Kidney (tissue), 22 donors: ENCODE measurements at places on chromosomes 5 and 9. TPM values are rescaled to one million over a fixed set of nuclear protein-coding genes. Genes with fewer than 3 reads are reported as not detected.

GRCh38 chr9:25648116-25648515 is 30.1 kb downstream of the TUSC1 start:
- no peaks in the 10 kb centered on the region for H3K27me3 ChIP-seq
- no peak for DNase-seq
- no peak overlapping the region for H3K4me3 ChIP-seq
- H3K4me1 ChIP-seq: no peaks in the 10 kb centered on the region
- H3K36me3 ChIP-seq: no peaks in the 10 kb centered on the region

DNA sequence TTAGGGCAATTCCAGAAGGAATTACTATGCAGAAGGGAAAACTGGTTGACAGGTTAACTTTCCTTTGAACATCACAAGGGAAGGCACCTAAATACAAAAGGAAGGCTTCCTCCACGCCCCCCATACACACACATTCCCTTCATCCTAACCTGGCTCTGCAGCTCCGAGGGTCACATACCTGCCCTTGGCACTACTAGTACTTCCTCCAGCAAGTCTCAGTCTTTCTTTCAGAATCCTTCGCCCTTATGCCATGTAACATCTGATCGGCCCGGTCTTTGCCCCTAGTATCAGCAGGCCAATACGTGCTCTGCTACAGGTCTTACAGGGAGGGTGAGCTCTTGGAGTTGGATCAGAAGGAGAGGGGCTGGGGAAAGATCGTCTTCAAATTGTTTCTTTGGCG is 1.6 kb upstream of the MARCHF6 start:
- H3K27ac ChIP-seq: peak overlapping the region; percentile 37
- peak overlapping the region; percentile 90 for H3K4me3 ChIP-seq
- no peaks in the 10 kb centered on the region for H3K27me3 ChIP-seq
- no peaks in the 10 kb centered on the region for H3K36me3 ChIP-seq
- H3K4me1 ChIP-seq: peaks cover 7% of the 10 kb centered on the region

GRCh38 chr5:91384671-91385430 is 1.7 kb upstream of the ARRDC3 start:
- no peaks in the 10 kb centered on the region for H3K4me1 ChIP-seq
- H3K27ac ChIP-seq: peak overlapping the region; percentile 100
- no peaks in the 10 kb centered on the region for H3K27me3 ChIP-seq

DNA sequence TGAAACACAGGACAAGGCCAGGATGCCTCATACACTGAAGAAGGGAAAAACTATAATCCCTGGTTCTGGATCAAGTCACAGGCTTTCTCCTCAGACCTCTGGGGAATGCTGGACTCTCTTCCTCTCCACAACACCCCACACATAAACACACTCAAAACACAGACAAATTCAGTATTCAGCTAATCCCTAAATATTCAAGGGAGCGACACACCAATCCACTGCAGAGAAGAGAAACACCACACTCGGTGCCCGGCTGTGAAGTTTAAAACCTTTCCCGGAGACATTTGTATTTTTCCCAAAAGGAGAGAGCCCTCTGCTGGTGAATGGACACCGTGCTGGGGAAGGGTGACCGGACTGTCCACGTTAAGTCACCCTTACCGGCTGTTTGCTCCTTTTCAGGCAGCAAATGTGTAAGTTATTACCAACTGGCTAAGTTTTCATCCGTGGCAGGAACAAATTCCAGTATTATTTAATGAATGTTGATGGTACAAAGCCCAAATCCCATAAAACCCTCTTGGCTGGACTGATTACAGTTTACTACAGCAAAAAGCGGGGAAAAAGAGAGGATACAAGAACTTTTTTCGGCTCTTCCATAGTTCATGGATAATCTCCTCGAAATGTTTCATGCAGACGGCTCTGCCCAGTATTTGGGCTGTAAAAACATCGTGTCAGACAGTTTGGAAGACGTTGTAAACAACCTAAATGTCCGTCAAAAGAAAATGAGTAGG is 130.9 kb upstream of the SLC30A5 start:
- no peaks in the 10 kb centered on the region for H3K4me1 ChIP-seq
- H3K27me3 ChIP-seq: no peaks in the 10 kb centered on the region

GRCh38 chr9:96154081-96154480 is 147.9 kb downstream of the HSD17B3 start:
- no peak for DNase-seq
- no peaks in the 10 kb centered on the region for H3K36me3 ChIP-seq
- H3K4me1 ChIP-seq: no peaks in the 10 kb centered on the region
- no peaks in the 10 kb centered on the region for H3K27me3 ChIP-seq

GRCh38 chr5:62653864-62654575 is 75.4 kb downstream of the LRRC70 start:
- no peak overlapping the region for H3K4me3 ChIP-seq
- no peaks in the 10 kb centered on the region for H3K4me1 ChIP-seq
- no peaks in the 10 kb centered on the region for H3K36me3 ChIP-seq
- no peaks in the 10 kb centered on the region for H3K27me3 ChIP-seq
- no peak for DNase-seq

- H3K27ac ChIP-seq: no peak overlapping the region
- peak; percentile 30 for DNase-seq
- H3K4me1 ChIP-seq: no peaks in the 10 kb centered on the region
- no peaks in the 10 kb centered on the region for H3K27me3 ChIP-seq
- no peaks in the 10 kb centered on the region for H3K36me3 ChIP-seq
- no peak overlapping the region for H3K4me3 ChIP-seq
These were observed 230.3 kb upstream of the MVB12B start for GRCh38 chr9:126096340-126096739.

DNA sequence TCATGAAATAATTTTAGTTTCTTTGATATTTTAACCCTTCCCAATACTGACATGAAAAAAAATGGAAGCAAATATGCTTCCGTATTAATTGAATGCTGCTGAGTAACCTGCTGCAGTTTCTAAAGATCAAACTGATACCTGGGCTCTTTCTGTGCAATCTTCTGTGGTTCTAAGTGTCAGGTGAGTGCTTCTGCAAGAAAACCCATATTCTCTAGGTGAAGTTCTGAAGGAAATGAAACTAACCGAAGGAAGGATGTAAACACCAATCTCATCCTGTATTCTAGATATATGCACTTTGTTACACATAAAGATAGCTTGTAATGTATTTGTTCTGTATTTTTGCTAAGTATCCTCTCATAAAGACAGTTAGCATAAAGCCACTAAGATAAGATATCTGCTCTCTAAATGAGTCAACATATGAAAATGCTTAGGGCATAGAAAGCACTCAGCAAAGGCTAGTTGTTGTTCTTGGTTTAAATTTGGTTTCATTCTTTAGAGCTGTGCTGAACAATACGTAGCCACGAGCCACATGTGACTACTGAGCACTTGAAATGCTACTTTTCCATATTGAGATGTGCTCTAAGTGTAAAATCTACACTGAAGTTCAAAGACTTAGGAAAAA is 52.0 kb downstream of the ITGA2 start:
- no peak overlapping the region for H3K4me3 ChIP-seq
- no peak overlapping the region for H3K27ac ChIP-seq
- DNase-seq: no peak
- peaks cover 6% of the 10 kb centered on the region for H3K4me1 ChIP-seq
- H3K27me3 ChIP-seq: no peaks in the 10 kb centered on the region

GRCh38 chr5:121707178-121707577 is 144.5 kb upstream of the FTMT start:
- no peak for DNase-seq
- H3K4me1 ChIP-seq: no peaks in the 10 kb centered on the region
- no peak overlapping the region for H3K27ac ChIP-seq
- no peaks in the 10 kb centered on the region for H3K27me3 ChIP-seq
- no peak overlapping the region for H3K4me3 ChIP-seq

- no peak overlapping the region for H3K27ac ChIP-seq
- H3K4me1 ChIP-seq: peaks cover 10% of the 10 kb centered on the region
- no peak for DNase-seq
These were observed 8.9 kb upstream of the RXRA start for GRCh38 chr9:134317400-134317789.

- no peaks in the 10 kb centered on the region for H3K36me3 ChIP-seq
- no peak overlapping the region for H3K4me3 ChIP-seq
- no peaks in the 10 kb centered on the region for H3K4me1 ChIP-seq
- DNase-seq: no peak
These were observed 53.1 kb downstream of the SVEP1 start for GRCh38 chr9:110526426-110526825.

- H3K27me3 ChIP-seq: no peaks in the 10 kb centered on the region
- peaks cover 2% of the 10 kb centered on the region for H3K36me3 ChIP-seq
- H3K4me3 ChIP-seq: no peak overlapping the region
These were observed 289.2 kb downstream of the ARHGAP26 start for GRCh38 chr5:143059355-143059754.

DNA sequence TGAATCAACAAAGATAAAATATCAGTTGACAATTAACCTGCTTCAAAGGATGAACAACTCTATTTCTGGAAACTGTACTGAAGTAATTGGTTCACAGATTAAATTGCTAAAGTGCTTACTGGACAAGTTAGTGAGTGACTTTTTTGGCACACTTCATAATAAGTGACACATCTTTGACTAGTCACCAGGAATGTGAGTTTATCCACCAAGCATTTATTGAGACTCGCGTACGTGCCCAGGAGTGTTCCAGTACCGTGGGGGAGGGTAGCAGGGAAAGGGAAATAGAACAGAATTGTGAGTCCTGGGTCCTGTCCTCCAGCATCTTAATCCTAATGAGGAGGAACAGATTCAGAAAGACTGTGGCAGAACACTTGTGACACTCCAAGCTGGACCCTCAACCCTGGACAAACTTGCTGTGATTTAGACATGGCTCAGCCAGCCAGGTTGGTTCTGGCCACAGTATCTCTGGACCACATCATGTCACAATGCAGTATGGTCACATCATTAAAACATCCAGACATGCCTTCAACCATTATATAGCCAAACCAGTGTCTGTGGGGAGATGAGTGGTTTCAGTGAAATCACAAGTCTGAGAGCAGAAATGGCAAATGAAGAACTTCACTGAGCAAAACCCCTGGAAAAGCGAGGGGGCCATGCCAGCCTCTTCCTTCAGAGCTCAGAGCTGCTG is 623.1 kb downstream of the BNC2 start:
- H3K4me3 ChIP-seq: no peak overlapping the region
- no peaks in the 10 kb centered on the region for H3K36me3 ChIP-seq
- no peak for DNase-seq
- H3K4me1 ChIP-seq: peaks cover 4% of the 10 kb centered on the region

GRCh38 chr5:8333977-8334376 is 465.0 kb downstream of the MTRR start:
- no peaks in the 10 kb centered on the region for H3K36me3 ChIP-seq
- H3K27me3 ChIP-seq: no peaks in the 10 kb centered on the region
- no peak overlapping the region for H3K4me3 ChIP-seq
- no peaks in the 10 kb centered on the region for H3K4me1 ChIP-seq
- no peak for DNase-seq

DNA sequence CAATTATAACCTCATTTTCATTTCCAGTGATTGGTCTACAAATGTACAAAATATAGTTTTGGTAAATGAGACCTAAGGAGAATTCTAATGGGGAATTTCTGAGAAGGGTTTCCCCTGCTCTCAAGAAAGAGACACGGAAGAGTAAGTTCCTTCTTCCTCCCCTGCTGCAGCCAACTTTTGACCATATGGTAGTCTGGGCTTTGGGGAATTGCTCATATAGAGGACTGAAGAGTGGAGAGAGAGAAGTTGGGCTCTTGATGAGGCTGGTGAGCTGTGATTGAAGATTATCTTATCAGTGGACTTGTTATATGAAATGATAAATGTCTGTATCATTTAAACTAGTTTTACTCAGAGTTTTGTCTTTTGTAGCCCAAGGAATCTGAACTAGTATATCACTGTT is 4.3 kb upstream of the LNPEP start:
- H3K4me1 ChIP-seq: peaks cover 11% of the 10 kb centered on the region
- no peaks in the 10 kb centered on the region for H3K27me3 ChIP-seq
- H3K36me3 ChIP-seq: no peaks in the 10 kb centered on the region
- no peak overlapping the region for H3K4me3 ChIP-seq

GRCh38 chr9:89879701-89880100 is 274.9 kb downstream of the GADD45G start:
- H3K4me1 ChIP-seq: no peaks in the 10 kb centered on the region
- no peak overlapping the region for H3K27ac ChIP-seq

GRCh38 chr9:134624621-134625181 is 16.9 kb upstream of the COL5A1 start:
- no peaks in the 10 kb centered on the region for H3K36me3 ChIP-seq
- no peak overlapping the region for H3K27ac ChIP-seq
- H3K4me1 ChIP-seq: no peaks in the 10 kb centered on the region
- DNase-seq: no peak

TAL2 gene
- 0.98 TPM for total RNA-seq

FBP2 gene
- total RNA-seq: not detected

PCDHAC1 gene
- 2.9 TPM for total RNA-seq

PCDHA12 gene
- 5.2 TPM for total RNA-seq

IL31RA gene
- total RNA-seq: 0.44 TPM
